ENCODE measurements at places on chromosomes 3 and 15. TPM values are rescaled to one million over a fixed set of nuclear protein-coding genes. Genes with fewer than 3 reads are reported as not detected.

- DNase-seq: no peak
Measured at GRCh38 chr15:70128414-70129140, 30.9 kb upstream of the TLE3 start.

The CCR9 gene
- not detected for total RNA-seq

DNA sequence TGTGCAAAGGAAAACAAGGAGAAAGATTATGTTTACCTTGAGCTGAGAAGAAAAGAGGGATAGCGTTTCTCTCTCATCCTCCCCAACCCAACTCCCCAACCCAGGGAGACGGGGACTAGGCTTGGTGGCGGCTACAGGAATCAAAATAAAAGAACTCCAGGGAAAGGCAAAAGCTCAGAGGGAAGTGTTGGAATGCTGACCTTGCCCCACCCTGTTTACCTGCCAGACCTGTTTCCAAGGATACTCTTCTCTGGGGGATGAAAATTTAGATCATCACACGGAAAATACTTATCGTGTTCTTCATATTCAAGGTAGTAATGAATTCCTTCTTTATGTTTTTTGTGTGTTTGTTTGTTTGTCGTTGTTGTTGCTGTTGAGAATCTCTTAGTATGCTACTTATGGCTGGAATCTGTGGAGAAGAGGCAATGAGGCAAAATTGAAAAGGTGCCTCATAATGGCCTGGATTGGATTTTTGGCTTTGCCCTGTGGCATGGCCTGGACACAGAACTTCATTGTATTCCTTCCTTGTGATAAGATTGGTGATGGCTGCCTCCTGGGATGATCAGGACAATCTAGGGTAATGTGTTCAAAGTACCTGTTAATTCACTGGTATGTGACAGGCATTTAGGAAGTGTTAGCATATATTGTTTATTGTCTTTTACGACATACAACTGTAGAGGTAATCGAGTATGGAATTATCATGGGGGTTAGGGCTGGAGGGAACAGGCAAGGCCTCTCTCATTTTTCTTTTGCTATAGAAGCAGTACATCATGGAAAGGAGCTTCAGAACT, 11.1 kb upstream of the TPRG1 start:
- no peak for DNase-seq

GRCh38 chr3:66255865-66256264, 35.1 kb downstream of the SLC25A26 start:
- no peak for DNase-seq

GRCh38 chr3:171614318-171614921, 154.2 kb upstream of the TNIK start:
- DNase-seq: no peak

GRCh38 chr3:24259901-24260512, 234.6 kb downstream of the THRB start:
- no peak for DNase-seq

The IL5RA gene
- 0.69 TPM for total RNA-seq

DNA sequence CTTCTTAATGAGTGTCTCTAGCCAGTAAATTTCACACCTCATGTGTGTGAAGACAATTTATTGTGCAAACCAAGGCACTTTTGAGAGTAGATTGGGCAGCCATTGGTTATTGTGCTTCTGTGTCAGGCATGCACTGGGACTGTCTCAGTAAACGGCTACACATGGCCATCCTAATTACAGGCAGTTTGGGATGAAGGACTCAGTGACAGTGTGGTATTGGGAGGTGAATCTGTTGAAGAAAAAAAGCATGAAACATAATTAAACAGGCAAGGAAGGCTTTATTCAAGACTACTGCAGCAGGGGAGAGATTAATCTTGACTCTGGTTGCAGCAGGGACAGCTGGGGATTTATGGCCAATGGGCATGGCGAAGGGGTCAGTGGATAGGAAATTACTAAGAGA, 57.8 kb upstream of the NUDT16 start:
- no peak for DNase-seq

GRCh38 chr3:48765376-48765775, 48.4 kb upstream of the IP6K2 start:
- no peak for DNase-seq

- DNase-seq: no peak
Measured at GRCh38 chr15:85755942-85756341, 38.8 kb downstream of the KLHL25 start.

DNA sequence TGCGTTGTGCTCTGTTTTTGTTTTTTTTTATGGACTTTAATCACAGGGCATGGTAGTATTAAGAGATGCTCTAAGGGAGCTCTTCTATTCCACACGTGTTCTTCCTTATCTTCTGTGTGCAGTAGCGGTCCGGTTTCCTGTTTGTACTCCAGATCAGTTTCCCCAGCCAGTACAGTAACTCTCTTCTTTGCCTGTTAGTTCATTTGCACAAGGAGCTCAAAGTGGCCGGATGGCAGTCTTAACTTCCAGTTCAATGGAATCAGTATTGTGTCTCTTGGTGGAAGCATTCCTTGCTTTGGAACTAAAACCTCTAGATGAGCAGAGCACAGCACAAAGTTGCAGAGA, 122.0 kb downstream of the KLF13 start:
- no peak for DNase-seq

DNA sequence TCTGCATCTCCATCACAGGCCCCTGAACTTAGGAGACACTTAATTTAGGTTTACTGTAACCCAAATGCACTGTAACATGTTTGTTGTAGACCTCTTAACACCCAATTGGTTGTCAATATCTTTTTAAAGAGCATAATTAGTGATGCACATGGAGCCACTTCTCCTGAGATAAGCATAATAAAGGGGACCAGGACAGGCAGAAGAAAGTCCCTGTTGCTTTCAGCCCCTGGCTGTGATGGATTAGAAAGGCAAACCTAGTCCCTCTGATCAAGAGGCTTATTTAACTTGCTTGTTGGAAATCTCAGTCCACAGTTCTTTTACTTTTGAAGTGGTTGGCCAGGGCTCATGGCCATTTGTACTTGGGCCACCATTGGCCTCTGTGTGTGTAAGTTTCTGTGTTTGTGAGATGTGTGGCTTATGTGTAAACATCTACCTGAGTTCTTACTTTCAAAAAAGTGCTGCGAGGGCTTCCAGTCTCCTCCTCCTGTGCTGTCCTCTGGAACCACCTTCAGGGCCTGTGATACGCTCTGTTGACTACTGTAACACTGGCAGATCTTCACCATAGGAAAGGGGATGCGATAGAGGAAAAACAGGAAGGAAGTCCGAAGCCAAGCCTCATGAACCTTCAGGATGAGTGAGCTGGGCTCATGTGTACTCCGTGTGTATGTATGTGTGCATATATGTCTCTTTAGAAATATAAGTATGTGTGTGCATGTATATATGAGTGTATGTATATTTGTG, 136.2 kb downstream of the EPHB1 start:
- no peak for DNase-seq

- no peak for DNase-seq
Measured at GRCh38 chr15:74777769-74778598, 3.9 kb upstream of the CSK start.

The C15orf62 gene
- total RNA-seq: 0.11 TPM

The TNFSF10 gene
- 74.0 TPM for total RNA-seq

DNA sequence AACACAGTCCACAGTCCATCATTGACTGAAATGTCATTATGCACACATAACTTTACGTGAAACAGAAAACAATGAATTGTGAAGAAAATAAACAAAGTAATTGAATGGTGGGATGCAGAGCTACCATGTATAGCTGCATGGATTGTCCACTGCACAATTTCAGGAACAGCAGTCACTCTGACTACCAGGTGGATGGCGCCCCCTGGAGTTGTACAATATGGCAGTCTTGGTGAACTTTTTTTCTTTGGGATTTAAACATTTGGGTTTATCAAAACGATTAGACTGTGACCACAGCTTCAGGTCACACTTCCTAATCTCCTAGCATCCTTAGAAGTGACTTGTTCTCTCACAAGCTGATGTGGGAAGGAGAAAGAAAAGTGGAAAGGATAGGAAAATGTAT, 48.9 kb upstream of the TCF12 start:
- DNase-seq: no peak

DNA sequence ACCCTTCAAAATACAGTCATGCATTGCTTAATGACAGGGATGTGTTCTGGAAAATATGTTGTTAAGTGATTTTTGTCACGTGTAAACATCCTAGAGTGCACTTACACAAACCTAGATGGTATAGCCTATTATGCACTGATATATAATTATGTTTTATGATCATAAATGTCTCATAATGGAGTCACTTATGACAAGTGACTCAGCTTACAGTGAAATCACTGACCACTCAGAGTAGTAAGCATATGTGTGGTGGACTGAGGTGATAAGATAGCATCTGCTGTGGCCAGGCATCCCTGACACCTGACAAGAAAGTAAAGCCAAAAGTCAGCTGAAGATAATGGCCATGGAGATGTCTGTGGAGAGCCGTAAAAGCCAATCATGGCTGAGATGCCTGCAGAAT, 5.4 kb downstream of the ACAD11 start:
- no peak for DNase-seq

The MYLK gene
- total RNA-seq: 1,524 TPM

GRCh38 chr3:158732856-158733200, 571 bp upstream of the RARRES1 start:
- no peak for DNase-seq

- no peak for DNase-seq
Measured at GRCh38 chr15:83102346-83102745, 5.1 kb upstream of the TM6SF1 start.

- DNase-seq: no peak
Measured at GRCh38 chr3:181250714-181251113, 261.2 kb upstream of the DNAJC19 start.

The CFAP20DC gene
- total RNA-seq: 4.3 TPM

The CCDC66 gene
- total RNA-seq: 91.0 TPM

DNA sequence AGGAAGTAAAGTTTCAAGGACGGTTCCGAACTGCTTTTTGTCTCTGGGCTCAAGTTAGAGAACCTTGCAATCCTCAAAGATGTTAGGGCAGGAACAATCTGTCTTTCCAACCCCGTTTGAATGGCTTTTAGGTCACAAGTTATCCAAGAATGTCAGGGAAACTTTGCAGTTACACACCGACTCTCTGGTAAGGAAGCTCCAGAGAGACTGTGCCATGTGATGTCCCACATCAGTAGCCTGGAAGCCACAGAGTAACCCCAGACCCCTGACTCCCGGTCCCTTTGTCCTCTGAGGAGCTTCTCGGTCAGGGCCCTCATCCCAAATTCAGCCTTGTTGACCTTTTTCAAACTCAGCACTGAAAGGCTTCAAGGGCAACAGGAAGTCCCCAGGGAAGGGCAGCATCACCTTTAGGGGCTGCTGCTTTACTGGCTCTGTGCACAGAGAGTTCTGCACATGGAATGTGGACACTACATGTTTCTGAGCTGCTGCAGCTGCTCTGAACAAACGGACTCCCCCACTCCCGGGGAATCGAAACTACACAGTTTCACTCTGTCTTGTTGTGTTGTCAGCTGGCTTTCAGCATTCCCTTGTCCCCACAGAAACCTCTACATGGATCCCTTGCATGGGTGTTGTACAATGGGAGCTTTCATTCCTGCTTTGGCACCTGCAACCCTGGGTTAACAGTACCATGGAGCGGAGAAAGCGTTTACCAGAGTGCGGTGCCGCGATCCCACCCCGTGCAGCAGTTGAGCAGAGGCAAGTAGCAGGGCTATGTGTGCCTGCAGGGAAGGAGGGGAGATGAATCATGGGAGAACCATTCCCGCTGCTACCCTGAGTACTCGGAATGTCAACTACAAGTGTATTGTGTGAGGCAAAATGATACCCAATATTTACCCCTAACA, 408.2 kb upstream of the THBS1 start:
- peak; percentile 45 for DNase-seq

GRCh38 chr15:45328663-45329062, 49.7 kb downstream of the GATM start:
- DNase-seq: no peak

The GPR176 gene
- total RNA-seq: 8.6 TPM

The KCNMB2 gene
- total RNA-seq: 6.1 TPM

GRCh38 chr3:94416768-94417167, 353.9 kb downstream of the NSUN3 start:
- DNase-seq: no peak

The CMTM8 gene
- total RNA-seq: 1.6 TPM

- no peak for DNase-seq
Measured at GRCh38 chr3:60240492-60240891, 1010.8 kb downstream of the FHIT start.

DNA sequence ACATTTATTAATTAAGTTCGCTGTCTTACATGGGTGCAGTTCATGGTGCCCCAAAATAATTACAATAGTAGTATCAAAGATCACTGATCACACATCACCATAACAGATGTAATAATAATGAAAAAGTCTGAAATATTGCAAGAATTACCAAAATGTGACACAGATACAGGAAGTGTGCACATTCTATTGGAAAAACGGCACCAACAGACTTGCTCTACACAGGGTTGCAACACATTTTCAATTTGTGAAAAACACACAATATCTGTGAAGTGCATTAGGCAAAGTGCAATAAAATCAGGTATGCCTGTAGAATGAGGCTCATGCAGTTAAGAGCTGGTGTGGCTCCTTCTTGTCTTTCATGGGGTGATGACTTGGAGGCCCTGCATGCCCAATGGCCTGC, 265.8 kb downstream of the RPLP1 start:
- no peak for DNase-seq

DNA sequence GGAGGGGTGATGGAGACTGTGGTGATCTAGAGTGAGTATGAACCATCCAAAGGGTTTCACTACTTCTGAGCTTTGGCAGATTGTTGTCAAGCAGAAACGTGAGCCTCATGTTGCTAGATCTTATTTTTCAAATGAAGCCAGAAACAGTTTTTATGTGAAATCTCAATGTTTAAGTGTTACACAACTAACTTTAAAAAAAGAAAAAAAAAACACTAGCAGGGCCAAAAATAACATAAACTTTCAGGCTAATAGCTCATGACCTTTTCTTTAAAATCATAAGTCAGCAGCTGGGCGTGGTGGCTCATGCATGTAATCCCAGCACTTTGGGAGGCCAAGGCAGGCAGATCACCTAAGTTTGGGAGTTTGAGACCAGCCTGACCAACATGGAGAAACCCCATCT, 2.1 kb upstream of the HTR3D start:
- no peak for DNase-seq

GRCh38 chr3:7543294-7543880, 682.5 kb downstream of the GRM7 start:
- DNase-seq: no peak

DNA sequence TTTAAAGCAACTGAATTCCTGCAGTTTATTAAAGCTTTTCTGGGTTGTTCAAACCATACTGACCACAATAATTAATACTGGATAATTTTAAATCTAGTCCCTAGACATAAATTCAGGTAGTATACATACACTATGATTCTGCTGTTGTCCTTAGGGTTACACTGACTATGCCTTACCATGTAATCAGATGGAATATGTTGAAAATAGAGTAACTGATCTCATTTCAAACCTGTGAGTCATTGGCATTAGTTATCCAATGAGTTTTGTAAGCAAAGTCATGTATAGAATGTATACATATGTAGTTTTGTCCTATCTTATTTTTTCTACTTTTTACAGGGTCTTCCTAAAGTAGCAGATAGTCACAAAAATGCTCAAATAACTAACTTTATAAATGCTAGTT, 517.1 kb upstream of the CCDC54 start:
- DNase-seq: no peak

- no peak for DNase-seq
Measured at GRCh38 chr15:88465633-88466224, 1.5 kb downstream of the MRPL46 start.

The ZIC4 gene
- total RNA-seq: not detected

GRCh38 chr3:69445498-69445897, 59.6 kb upstream of the FRMD4B start:
- no peak for DNase-seq
